ENCODE measurements at places on chromosomes 7 and 10.

DNA sequence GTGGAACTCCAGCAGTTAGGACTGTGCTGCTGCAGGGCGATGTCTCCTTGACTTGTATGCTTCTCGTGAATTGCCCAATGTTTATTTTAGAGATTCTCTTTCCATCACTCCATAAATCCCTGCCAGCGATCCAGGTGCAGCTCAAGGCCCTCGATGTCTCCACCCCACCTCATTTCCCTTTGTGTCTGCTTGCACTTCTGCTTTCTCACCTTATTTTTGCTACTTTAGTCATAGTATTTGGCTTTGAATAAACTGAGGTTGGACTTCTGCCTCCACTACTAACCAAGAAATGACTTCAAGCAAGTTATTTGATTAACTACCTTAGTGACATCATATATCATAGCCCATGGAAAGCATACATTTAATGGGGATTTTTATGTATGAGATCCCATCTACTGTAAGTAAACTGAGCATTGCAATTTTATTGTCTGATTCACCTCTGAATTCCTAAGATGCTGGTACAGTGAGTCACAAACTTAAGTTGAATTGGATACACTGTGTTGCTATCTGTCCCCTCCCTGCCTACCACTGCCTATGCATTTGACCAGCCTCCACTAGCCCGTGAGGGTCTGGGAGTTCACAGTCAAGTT, 255.8 kb downstream of the ABCA13 start:
- no peak for DNase-seq

DNA sequence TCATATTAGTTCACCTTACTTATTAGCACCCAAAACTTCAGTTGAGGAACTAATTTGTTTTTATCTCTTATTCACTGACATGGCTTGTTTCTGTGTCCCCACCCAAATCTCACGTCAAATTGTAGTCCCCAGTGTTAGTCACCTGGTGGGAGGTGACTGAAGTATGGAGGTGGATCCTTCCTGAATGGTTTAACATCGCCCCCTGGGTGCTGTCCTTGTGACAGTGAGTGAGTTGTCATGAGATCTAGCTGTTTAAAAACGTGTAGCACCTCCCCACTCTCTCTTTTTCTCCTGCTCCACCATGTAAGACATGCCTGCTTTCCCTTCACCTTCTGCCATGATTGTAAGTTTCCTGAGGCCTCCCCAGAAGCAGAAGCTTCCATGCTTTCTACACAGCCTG, 75.0 kb upstream of the HECTD2 start:
- DNase-seq, result no peak

- DNase-seq, result no peak
Measured at GRCh38 chr7:28037220-28038010, 143.2 kb downstream of the JAZF1 start.

- DNase-seq, result no peak
Measured at GRCh38 chr7:120169996-120170783, 102.8 kb upstream of the KCND2 start.

DNA sequence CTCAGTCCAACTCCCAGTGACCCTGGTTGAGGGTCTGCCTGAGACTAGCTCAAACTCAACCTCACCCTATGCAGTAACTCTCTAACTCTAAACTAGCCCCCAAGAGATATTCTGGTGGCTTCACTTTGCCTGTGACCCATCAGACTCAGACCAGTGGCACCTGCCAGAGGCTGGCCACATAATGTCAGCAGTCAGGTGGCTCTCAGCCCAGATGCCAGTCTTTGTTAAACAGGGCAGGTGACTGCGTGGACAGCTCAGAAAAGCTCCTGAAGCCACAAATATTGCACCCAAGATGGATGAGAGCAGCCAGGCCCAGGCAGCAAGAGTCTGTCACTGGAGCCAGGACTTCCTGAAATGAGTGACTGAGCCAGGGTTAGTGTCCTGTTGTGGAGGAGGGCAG, 129.7 kb upstream of the TCF7L2 start:
- no peak for DNase-seq

GRCh38 chr10:44933451-44934321, 22.5 kb downstream of the TMEM72 start:
- DNase-seq, result no peak

DNA sequence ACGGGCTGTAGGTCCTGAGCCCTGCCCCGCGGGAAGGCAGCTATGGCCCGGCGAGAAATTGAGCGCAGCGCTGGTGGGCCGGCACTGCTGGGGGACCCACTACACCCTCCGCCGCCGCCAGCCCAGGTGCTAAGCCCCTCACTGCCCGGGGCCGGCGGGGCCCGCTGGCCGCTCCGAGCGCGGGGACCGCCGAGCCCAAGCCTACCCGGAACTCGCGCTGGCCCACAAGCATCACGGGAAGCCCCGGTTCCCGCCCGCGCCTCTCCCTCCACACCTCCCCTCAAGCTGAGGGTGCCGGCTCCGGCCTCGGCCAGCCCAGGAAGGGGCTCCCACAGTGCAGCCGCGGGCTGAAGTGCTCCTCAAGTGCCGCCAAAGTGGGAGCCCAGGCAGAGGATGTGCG, 5.5 kb upstream of the CACUL1 start:
- DNase-seq, result no peak

DNA sequence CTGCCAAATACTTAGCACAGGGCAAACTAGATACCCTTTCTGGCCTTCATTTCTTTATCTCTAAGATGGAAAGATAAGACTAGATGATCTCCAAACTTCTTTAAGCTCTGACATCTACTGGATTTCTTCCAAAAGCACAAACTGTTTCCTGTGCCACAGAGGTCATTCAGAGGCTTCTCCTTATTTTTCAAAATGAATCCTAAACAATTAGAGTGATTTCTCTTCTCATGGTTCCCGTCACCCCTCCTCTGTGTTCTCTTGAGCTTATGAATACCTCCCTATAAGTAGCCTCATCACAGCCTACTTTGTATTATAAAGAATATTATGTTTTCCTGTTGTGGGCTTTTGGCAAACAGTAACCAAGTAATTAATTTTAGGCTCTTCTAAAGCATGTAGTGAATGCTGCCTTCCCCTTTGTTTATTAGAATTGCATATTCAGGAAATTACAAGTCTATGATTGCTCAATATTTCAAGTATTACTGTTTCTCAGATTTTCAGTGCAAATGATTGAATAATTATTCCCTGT, 179.5 kb downstream of the REEP3 start:
- DNase-seq, result no peak

- DNase-seq, result no peak
Measured at GRCh38 chr10:97939446-97939990, 89.9 kb downstream of the GOLGA7B start.

- no peak for DNase-seq
Measured at GRCh38 chr7:14521183-14521582, 381.4 kb downstream of the DGKB start.

DNA sequence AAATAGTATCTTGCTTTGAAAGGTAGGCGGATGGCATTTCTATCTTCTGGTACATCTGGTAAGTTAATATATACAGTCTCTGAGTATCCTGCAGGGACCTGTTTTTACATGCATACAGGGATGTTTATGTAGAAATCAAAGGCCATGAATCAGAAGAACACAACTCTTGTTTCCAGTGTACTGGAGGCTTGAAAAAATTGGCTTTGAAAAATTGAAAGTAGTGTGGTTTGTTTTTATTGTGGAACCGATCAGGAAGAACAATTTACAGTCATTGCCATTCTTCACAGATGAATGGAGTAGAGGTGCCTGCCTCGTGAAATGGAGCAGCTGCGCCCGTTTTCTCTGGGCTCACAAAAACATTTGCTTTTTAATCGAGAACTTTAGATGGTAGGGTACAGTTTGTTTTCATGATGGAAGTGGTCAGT, 54.0 kb upstream of the RPA3 start:
- DNase-seq, result no peak

DNA sequence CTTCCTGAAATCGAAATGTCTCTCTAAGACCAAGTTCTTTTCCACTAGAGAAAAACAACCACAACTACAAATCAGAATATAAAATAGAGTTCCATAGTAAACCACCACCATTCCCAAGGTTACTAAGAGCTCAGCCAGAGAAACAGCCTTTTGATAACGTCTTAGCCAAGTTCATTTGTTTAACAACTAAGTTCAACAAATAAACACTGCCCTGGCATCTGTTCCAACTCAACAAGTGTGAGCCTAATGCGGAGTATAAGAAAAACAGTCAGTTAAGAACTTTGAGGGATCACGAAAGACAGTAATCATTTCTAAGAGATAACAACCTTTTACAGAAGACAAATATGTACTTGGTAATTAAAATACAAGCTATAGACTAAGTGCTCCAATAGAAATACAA, 77.3 kb downstream of the CALD1 start:
- DNase-seq, result no peak

DNA sequence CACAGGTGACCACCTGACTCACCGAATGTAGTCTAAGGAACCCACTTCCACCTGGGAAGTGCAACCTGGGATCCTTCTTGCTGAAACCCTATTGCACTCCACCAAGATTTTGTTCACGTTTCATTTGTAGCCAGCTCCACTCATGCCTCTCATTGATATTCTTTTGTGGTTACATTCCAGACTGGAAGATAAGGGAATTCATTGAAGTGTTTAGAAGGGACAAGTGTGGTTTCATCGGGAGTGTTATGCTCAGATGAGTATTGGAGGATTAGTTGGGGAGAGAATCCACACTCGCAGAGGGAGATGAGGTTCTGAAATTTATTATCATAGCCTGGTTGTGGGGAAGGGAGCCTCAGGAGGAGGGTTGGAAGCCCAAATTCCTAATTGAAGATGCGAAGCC, 320.4 kb downstream of the KCNMA1 start:
- no peak for DNase-seq

DNA sequence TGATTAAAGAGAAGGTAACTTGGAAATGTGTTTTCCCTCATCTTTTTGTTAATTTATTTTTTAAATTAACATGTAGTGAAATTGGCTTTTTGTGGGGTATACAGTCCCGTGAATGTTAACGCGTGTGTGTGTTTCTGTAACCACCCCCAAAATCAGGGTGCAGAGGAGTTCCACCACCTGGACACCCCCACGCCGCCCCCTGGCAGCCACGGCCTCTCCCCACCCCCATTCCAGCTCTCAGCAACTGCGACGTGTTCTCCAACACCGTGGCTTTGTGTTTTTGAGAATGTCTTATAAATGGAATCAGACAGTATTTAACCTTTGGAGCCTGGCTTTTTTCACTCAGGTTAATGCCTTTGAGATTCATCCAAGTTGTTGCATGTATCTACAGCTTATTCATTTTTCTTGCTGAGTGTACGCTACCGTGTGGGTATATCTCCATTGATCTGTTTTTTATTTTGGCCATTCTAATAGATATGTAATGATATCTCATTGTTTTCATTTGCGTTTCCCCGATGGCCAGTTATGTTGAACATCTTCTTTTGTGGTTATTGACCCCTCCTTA, 218.8 kb downstream of the EBF3 start:
- no peak for DNase-seq

GRCh38 chr10:94992811-94993210, 54.4 kb downstream of the CYP2C9 start:
- DNase-seq, result no peak

GRCh38 chr10:87651801-87652200, 7.9 kb upstream of the PAPSS2 start:
- DNase-seq, result no peak

- no peak for DNase-seq
Measured at GRCh38 chr10:43318976-43319960, 52.2 kb upstream of the FXYD4 start.

GRCh38 chr10:61847087-61847486, 54.4 kb upstream of the ARID5B start:
- no peak for DNase-seq

DNA sequence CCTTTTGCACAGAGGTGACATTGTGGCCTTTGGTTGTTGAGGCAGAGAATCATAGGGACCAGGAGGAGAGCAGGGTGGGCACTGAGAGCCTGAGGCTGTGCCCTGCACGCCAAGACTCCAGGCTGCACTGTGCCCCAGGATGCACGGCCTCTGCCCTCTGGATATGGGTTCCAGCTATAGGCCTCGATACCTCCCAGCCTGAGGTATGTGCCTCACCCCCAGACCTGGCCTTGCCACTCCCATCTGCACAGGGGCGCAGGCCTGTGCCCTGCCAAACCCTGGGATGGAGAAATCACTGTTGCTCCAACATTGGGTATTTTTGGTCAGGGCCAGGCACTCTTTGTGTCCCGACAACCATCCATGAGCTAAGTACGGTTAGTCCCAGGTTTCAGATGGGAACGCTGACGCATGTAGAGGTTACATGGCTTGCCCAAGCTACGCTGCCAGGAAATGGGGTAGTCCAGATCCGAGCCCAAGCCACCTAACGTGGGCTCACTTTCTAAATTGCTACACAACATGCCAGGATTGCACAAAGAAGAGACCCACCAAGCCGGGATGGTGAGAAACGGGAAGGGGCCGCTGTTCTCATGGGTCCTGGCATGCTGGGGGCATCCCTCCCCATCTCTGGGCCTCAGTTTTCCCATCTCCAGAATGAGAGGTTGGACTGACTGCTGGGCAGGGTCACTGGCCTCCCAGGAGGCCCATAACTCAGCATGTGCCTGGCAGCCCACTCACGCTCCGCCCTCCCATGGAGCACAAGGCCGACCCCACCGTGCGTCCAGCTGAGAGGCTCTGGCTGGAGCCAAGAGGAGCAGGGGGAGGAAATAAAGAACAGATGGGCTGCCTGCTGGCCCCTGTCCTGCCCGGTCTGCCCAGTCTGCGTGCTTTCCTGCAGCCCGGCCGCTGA, 44.2 kb downstream of the ZCCHC24 start:
- no peak for DNase-seq
